ENCODE measurements at places on chromosomes 16 and 17. TPM values are rescaled to one million over a fixed set of nuclear protein-coding genes. Genes with fewer than 3 reads are reported as not detected.

Gene TMEM100
- 10.3 TPM for total RNA-seq

Gene LGALS9B
- not detected for total RNA-seq

Gene KCNG4
- 1.8 TPM for total RNA-seq

Gene HAGHL
- 4.0 TPM for total RNA-seq

Gene CCDC200
- not detected for total RNA-seq

Gene ZACN
- not detected for total RNA-seq

Gene TP53
- 27.9 TPM for total RNA-seq

Gene NFATC3
- total RNA-seq: 44.5 TPM

Gene OR4D2
- not detected for total RNA-seq

Gene MYH13
- 5.9 TPM for total RNA-seq
